ENCODE measurements at places on chromosomes 1 and 21.

GRCh38 chr1:117260761-117261423, 50.2 kb upstream of the VTCN1 start:
- DNase-seq = no peak

DNA sequence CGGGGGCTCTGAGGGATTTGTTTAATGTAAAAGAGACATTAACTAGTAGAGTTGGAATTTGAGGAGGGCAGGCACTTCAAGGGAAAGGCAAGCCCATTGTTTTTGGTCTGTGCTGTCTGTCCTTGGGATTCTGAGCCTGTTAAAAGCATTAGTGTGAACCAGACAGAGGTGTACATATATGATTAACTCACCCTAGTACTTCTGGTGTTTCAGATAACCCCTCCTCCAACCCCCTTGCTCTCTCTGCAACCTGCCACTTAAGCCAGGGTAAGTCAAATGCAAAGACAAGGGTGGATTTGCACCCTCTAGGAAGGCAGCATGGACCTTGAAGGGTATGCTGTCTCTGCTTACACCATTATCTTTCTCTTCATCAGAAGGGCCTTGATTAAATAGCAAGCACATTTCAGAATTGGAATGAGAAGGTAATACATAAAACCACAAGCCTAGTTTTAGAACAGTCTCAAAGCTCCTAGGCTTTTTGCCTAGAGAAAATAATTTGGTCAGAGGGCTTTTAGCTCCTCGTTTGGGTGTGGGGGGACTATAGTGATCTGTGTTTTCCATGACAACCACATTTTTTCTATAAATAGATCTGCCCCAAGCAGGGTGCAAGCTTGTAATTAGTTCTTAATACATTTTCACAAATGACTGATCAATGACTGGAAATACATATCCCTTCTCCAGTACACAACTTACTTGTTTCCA, 120.7 kb upstream of the SGIP1 start:
- no peak for DNase-seq

- DNase-seq = no peak
Observed at GRCh38 chr1:53967409-53968124, 21.4 kb downstream of the LRRC42 start.

DNA sequence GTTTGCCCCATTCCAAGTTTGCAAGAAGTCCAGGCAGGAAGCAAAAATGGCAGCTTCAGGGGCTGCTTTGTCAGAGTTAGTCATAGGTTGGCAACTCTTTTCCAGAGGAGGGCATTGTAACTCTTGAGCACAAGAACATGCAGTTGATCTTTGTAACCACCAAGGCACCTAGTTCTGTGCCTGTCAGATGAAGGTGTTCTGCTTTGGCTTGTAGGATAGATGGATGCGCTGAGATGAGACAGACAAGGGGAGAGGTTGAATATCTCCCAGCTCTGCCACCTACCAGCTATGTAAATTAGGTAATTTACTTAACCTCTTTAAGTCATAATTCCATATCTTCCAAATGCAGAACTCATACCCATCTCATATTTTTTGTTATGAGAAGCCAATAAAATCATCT, 89.3 kb downstream of the ZNF648 start:
- no peak for DNase-seq

GRCh38 chr1:17404820-17405219, 32.8 kb downstream of the PADI6 start:
- DNase-seq = no peak

DNA sequence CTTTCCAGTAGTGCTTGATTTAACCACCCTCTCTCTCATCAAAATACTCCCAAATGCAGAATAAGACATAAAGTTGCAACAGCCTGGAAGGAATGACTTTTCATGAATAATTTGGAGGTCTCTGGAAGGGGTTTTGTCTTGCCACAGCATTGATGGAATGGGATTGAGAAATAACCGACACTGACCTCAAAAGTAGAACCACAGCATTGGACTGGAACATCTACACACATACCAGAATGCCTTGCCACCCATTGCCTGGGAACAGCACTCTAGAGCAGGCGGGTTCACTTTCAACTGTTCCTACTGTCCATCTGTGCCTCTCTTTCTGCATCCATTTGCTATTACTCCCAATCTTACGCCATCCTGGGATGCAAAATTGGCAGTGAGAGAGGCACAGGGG, 149.1 kb upstream of the USP24 start:
- DNase-seq = no peak

- DNase-seq = peak; percentile 53
Observed at GRCh38 chr21:35850542-35851103, 209.7 kb downstream of the SETD4 start.

All from aorta (tissue), 5 donors.